ENCODE measurements at places on chromosomes 1 and 21.

DNA sequence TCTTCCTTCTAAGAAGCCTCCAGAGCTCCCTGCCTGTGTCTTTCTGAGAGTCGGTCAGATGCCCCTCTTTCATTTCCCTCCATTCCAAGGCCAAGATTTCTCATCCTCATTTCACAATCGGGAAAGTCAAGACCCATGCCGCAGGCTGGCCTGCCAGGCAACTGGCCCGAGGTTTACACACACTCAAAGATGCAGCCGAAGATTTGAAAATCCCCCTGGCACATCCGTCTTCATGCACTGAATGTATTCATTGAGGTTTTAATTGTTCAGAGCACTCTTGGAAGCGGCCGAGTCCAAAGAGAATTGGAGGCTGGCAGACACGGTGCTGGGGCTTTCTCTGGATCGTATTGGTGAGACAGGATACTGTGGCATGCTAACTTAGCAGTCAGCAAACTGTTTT, 29.1 kb upstream of the SRP9 start:
- no peak for DNase-seq

DNA sequence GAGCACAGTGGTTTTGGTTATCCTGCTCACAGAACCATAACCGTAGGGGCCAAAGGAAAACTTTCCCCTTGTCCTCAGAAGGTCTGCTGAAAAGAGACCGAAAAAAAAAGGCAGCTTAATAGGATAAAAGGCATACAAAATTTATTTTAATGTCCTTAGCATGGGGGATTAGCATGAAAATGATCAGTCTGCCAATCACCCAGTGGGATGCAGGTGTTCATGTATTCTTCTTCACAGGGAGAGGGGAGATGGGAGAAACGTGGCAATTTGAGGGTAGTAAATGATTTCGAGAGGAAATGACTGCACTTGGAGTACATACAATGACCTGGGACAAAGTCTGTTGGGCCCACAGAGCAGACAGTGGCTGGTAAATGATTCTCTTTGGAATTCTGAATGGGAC, 194.0 kb downstream of the AJAP1 start:
- no peak for DNase-seq

DNA sequence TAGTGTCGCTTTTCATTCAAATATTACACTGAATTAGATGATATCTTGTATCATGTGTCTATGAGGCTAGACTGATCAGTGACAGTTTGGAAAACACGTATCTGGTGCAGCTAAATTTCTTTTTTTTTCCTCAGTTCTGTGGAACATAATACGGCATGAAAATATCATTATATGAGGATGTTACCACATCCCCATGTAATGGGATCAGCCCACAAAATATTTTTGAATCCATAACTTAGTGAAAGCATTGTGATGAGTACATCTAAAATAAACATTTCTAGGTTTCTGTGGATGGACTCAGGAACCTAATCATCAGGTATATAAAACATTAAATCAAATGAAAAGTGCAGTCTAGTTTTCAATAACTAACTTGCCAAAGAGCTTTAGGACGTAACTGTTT, 356.3 kb downstream of the USP25 start:
- DNase-seq = no peak

- DNase-seq = no peak
Observed at GRCh38 chr1:9375912-9376311, 83.2 kb downstream of the SPSB1 start.

GRCh38 chr1:38053416-38054091, 7.0 kb upstream of the POU3F1 start:
- no peak for DNase-seq

Data from activated T-cell treated with anti-CD3 and anti-CD28 coated beads for 4 hours (primary cell).